GM13977 (cell line): ENCODE measurements at places on chromosomes 1 and 21.

DNA sequence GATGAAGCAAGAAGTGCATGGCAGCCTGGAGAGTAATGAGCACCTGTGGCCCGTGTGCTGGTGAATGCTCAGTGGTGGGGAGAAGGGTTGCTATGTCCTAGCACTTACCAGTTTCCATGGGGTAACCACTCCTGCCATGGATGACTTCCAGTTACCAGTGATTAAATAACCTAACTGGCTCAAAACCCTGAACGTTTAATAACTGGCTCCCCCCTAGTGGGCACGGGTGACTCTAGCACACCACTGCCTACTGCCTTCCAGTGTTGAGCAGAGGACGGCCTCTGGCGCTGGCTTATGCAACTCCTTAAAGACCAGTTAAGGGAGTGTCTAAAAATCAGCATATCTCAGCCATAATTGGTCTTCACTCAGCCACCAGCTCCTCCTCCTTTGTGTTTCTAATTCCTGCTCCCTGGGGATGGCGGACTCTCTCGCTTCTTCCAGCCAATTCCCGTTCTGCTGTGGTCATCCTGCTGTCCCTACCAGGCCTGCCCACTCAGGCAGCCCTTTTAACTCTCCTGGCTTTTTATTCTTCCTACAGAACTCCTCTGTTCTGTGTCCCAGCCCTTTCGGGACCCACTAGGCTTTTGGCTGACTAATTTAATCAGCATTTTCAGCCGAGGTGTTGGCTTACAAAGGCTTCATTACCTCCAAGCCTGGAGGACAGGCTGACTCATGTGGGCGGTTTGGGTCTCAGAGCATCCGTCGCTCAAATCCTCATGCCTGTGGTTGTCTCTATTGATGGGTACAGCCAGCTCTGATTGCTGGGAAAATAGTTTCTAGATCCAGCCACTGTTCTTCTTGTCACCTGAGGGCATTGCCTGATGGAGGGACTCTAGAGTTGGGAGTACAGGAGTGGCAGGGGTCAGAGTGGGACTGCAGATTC lies 332.4 kb downstream of the CAMTA1 start:
- DNase-seq, result no peak

GRCh38 chr1:158931055-158931737 lies at the start of gene PYHIN1:
Gene PYHIN1, plus strand, starts transcription at chr1:158931552. Its CDS starts 5,359 bp downstream, at chr1:158936911.
- no peak for DNase-seq

DNA sequence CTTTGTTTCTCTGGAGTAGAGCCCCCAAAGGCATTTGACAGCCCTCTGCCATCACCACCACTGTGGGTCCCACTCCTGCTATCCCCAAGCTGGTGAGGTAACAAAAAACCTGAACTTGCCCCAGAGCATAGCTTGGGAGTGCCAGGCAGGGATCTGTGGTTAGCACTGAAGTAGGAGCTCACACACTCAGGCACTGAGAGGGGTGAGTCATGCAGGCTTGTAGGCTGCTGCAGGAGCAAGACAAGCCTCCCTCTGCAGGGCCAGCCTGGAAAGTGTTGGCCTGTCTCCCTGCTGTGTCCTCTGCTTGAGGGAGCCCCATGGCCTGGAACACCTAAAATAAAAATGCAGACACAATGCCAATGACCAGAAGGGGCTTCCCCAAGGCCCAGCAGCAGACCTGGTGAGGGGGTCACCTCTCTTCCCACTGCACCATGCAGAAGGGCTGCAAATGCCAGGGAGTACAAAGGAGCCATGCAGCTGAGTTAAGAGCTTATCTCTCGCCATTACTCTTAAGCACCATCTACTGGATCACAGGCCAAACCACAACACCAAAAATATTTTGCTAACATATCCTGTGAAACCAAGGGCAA lies 108.9 kb upstream of the POGK start:
- no peak for DNase-seq

- no peak for DNase-seq
Measured at GRCh38 chr1:199688133-199688676, 339.3 kb upstream of the NR5A2 start.

- DNase-seq, result no peak
Measured at GRCh38 chr1:40853113-40853884, 8.9 kb downstream of the CITED4 start.

- DNase-seq, result no peak
Measured at GRCh38 chr1:87108228-87108627, 193.8 kb downstream of the HS2ST1 start.

- DNase-seq, result no peak
Measured at GRCh38 chr1:99963041-99963795, 6.6 kb upstream of the SLC35A3 start.

DNA sequence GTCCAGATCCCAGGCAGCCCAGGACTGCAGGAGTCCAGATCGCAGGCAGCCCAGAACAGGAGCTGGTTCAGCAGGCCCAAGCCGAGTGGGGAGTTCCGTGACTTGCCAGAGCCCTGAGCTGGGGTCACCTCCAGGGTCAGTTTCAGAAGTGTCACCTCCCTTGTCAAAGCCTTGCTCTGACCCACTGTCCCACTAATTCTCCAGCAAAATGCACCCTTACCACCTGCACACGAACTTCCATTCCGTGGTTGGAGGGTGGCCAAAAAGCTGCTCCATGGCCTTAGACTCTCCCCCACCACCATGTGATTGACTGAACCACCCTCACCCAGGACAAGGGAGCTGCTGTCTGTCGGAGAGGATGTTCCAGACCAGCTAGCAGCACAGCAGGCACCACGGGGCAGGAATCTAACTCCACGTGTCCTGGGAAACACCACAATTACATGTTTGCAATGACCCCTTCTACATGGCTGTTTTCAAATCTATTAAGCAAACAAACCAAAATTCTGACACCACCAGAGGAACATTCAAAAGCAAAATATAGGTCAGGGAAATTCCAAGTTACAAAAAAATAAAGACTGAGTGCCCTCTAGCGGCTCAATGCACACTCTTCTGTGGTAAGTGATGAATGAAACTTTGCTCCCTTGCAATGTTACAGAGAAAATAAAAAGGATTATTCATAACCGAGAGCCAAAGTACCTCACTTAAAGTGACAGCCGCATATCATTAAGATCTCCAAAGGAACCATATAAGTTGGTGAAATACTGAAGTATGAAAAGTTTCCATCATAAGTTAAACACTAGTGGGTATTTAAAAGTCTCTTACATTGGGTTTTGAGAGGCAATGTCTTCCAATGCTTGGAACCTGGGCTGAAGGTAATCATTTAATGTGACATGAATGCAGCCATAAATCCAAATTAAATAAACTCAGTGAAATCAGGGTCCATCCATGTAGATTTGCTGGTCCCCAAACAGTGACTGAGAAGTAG lies 76.3 kb downstream of the NPHP4 start:
- DNase-seq, result peak; percentile 82

DNA sequence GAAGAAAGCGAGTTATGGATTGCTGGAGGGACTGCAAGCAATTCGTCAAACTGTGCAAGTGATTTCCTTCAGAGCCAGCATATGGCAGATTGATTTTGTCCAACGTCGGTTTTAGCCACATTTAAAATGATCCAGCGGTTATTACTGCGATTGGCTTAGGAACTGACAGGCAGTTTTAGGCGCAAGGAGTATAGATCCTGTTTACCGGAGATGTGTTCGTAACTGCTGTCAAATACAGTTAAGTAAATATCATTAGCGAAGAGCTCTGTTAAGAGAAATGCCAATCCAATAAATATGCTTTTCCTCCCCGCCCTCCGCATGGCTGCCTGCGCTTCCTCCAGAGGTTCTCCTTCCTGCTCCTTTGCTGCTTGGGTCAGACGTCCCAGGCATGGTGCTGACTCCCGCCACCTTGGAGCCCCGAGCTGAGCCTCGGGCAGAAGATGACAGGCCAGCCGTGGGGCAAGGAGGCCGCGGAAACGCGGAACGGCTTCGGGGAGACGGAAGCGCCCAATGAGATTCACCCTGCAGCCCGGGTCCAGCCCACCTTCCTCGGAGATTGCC lies 9.4 kb upstream of the BARHL2 start:
- DNase-seq, result peak; percentile 13

DNA sequence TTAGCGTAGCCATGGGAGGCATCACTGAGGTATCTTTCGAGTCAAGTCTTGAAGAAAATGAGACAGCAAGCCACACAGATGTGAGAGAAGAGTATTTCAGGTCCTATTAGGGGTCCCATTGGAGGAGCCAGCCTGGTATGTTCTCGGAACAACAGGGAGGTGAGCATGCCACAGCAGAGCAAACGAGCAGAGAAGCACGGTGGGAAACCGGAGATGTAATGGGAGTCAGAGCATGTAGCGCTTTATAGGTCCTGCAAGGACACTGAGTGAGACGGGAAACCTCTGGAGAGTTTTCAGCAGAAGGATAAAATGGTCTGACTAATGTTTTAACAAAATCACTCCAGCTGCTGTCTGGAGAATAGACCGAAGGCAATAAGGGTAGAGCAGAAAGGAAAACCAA lies 15.9 kb downstream of the H3-3A start:
- DNase-seq, result no peak

DNA sequence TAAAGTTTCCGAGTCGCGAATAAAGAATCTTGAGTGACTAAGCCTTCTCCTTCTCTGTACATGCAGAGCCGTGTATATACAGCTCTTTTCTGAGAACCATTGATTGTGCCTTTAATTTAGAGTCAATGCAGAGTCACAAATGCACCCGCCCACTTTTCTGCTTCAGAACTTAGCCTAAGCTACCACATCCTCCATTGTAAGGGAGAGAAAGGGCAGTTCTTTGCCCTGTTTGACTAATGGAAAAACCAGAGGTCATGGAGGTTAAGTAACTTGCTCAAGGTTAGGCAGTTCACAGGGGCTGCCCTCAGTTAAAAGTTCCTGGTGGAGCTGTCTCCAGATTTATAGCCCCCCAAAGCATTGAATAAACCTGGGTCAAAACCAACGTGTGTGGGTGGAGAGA lies 139.6 kb downstream of the TOMM20 start:
- DNase-seq, result no peak

GRCh38 chr1:230114237-230114651 lies 47.2 kb downstream of the GALNT2 start:
- no peak for DNase-seq

- DNase-seq, result no peak
Measured at GRCh38 chr1:71362691-71363090, 281.9 kb upstream of the ZRANB2 start.

- DNase-seq, result no peak
Measured at GRCh38 chr1:100349246-100349645, 3.1 kb upstream of the CDC14A start.

DNA sequence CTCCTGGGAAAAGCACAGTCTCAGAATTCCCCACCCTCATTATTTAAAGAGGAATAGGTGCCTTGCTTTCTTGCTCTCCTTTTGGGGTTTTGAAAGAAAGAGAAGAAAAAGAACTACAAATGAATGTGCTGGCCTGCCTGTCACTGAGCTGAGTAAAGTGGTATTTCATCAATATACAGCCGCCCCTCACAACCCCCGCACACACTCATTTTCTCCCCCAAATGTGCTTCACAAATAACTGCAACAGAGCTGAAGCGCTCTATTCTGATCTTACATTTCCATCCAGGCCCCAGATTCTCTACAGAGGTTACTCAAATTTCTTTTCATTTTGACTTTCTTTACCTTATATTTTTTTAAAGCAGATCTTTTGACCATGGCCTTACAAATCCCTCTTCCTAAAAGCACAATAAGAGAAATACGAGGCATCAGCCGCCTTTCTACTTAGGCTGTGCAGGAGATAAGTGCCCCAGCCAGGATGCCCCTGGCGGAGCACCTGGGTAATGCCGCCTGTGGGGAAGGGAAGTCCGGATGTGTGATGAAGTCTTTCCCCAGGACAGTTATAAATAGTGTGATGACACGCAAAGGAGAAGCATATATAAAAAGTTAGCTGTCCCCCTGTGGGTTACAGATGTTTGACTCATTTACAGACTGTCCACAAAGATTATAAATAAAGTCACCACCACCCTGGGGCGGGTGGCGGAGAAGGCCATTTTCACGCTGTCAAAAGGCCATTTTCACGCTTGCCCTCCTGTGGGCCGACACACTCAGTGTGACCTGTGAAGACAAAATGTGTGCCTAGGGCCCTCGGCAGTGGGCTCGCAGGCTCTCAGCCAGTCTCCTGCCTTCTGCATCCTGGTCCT lies 6.5 kb downstream of the KCNN3 start:
- DNase-seq, result peak; percentile 77

GRCh38 chr1:202965422-202965821 lies 1.6 kb downstream of the CYB5R1 start:
- DNase-seq, result no peak

GRCh38 chr21:35156293-35157278 lies 107.5 kb upstream of the RUNX1 start:
- no peak for DNase-seq

GRCh38 chr1:154497026-154497806 lies 4.8 kb upstream of the TDRD10 start:
- peak; percentile 50 for DNase-seq

- no peak for DNase-seq
Measured at GRCh38 chr1:6185635-6186382, 5.7 kb upstream of the CHD5 start.

DNA sequence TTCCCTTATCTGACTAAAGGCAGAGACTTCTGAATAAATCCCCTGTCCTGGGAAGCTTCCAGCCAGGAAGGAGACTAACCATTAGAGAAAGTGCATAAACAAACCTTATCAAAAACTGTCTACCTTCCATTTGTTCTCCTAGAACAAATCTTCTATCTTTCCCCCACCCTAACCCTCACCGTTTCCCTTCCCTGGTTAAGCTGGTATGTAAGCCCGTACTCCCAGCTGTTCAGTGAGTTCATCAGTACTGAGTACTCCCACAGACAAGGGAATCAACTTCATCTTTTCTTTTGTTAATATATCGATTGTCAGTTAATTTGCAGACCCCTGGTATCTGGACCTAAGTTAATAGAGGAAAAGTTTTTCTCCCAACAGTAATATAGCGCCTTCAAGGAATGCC lies 20.1 kb upstream of the COG2 start:
- no peak for DNase-seq

DNA sequence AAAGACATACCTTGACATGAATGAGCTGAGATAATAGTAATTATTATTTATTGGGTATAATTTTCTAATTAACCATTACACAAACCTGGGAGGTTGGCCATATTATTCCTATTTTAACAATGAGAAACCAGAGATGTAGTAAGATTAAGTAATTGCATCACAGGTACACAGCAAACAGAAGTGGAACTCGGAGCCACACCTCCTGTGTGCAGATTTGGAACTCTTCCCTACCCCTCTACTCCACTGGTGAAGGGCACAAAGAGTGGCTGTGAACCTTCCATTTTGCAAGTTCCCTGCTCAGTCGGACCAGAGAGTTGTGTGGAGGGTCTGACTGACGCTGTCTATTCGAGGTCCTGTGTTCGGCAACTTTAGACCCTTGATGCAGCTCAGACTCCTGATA lies 45.0 kb downstream of the NGF start:
- no peak for DNase-seq

DNA sequence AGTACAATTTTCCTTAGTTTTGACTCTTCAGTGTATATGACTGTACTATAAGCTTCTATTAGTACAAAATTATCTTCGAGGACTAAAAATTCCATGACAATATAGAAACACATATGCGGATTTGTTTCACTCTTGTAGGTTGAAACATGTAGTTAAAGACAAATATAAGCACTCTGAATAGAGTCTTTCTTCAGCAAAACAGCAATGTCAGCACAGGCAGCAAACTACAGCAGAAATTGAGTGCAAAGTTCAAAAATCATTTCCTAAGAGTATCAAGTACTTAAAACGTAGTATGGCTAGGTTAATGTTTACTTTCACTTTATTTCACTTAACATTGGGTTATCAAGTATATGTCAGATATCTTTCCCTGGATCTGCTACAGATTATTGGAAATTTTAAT lies 106.7 kb downstream of the FAF1 start:
- DNase-seq, result no peak

- DNase-seq, result no peak
Measured at GRCh38 chr1:62875676-62876075, 91.7 kb downstream of the ATG4C start.
